Mammary epithelial cell (primary cell): ENCODE measurements at places on chromosomes 13 and 19. TPM values are rescaled to one million over a fixed set of nuclear protein-coding genes. Genes with fewer than 3 reads are reported as not detected.

CYP4F8 gene
- not detected in 2 replicates for total RNA-seq

- peak; percentile 21 for DNase-seq
These were observed 2.7 kb downstream of the TNPO2 start for GRCh38 chr19:12720851-12721655.

- no peak for DNase-seq
These were observed 17.6 kb upstream of the SPATA13 start for GRCh38 chr13:24142886-24143285.

DNA sequence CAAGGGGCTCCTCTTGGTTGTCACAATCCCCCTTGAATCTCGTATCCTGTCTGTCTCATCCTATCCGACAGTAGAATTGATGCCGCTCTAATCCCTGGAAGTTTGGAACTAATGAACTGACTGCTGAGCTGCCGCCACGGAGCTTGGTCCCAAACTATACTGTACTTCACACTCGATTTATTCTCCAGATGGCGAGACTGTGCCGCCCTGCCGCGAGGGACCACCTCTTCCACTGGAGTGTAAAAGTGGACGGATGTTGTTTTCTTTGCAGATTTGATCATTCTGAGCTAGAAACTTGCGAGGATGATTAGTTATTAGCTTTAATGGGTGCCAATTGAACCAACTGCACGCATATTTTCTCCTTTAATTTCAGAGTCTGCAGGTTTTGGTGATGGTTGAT is 117.2 kb downstream of the ZIC5 start:
- no peak for DNase-seq

KHSRP gene
- 253 and 287 TPM in 2 replicates for total RNA-seq

DNA sequence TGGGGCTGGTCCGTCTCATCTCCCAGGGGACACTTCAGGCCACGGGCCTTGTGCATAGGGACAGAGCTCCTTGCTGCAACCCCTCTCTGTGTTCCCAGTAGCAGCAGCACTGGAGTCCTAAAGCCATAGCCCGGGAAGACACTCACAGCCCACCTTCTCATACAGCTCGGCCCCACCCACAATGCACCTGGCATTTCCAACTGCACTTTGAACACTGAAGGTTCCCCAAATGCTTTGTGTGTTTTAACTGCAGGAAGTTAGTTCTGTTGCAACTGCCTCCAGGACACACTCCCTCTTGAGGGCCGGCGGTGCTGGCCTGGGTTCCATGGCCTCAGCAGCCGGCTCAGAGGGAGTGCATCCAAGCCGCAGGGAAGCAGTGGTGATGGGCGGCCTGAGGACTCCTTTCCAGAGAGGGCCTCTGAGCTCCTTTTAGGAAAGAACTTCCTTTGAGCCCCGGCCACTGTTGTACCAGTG is 22.7 kb upstream of the TMEM255B start:
- DNase-seq, result no peak

GRCh38 chr13:67377919-67378318 is 147.8 kb upstream of the PCDH9 start:
- no peak for DNase-seq

DNA sequence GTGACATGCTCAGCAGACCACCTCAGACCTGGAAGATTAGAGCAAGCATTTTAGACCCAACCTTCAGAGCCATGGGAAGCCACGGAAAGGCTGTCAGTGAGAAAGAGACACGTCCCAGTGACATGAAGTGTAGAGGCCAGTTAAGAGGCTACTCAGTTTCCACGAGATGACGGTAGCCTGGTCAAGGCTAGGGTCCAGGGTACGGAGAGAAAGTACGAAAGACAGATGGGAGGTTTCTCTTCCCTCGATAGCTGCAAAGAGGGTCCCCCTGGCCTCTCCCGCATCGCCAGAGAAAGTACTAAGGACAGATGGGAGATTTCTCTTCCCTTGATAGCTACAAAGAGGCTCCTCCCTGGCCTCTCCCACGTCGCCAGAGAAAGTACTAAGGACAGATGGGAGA is 8.6 kb downstream of the ZSCAN5A start:
- DNase-seq, result no peak

FGF22 gene
- total RNA-seq, result not detected in 2 replicates

ARHGEF18 gene
- 36.0 and 42.3 TPM in 2 replicates for total RNA-seq

ZNF570 gene
- total RNA-seq, result 11.8 TPM

GRCh38 chr19:8005534-8006256 is at the start of gene ELAVL1:
Gene ELAVL1 (minus strand): TSS chr19:8005641. CDS start chr19:7991815, 13,826 bp downstream.
- DNase-seq, result peak; percentile 90

SLAIN1 gene
- not detected for total RNA-seq

SLITRK5 gene
- not detected for total RNA-seq

VMAC gene
- 3.4 and 3.5 TPM in 2 replicates for total RNA-seq

- DNase-seq, result peak; percentile 28
These were observed 814.4 kb downstream of the EFNB2 start for GRCh38 chr13:105721016-105721415.

GRCh38 chr13:44380404-44381165 is 7.0 kb downstream of the SERP2 start:
- no peak for DNase-seq

DNA sequence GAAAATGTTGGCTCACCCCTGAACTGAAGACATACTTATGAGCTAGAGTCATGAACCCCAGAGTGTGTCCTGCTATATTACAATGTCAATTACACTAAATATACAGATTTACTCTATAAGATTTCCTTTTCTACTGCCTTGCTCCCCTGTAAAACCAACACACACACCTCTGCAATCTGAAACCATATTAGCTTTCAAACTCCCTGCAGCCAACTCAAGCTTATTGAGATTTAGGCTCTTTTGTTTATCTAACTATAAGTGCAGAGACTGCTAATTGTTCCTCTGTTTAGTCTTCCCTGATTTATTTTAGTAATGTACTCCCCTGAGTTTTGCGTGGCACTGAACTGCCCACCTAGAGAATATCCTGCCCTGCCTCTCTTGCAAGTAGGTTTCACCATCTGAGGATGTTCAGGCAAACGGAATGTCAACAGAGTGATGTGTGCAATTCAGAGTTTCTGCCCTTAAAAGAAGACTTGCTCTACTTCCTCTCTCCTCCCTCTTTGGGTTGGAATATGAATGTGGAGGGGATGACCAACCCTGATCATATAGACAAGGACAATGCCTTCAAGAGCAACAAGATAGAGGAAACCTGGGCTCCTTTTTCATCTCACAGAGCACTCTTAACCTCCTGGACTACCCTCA is 22.3 kb downstream of the FAM216B start:
- DNase-seq, result no peak
